Fibroblast of the conjunctiva (primary cell): ENCODE measurements at places on chromosomes 6 and 20.

GRCh38 chr20:4226330-4227084 lies 211.1 kb upstream of the RNF24 start:
- no peak for DNase-seq

DNA sequence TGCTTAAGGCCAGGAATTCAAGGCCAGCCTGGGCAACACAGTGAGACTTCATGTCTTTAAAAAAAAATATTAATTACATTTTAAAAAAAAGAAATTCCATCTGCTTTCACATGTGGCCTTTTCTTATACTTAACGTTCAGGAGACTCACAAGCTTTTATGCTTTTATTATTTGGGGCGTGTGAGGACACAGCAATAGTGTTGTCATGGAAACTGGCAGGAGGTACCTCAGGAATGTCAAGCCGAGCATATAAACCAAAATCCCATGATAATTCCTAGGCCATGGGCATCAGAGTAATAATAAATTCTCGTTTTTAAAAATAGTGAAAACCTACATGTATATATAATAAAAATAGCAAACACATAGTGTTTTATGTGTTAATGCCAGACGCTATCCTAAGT lies 89.8 kb downstream of the IYD start:
- DNase-seq = no peak

GRCh38 chr6:16602035-16602434 lies 159.2 kb downstream of the ATXN1 start:
- DNase-seq = no peak

GRCh38 chr20:16552015-16552414 lies 21.2 kb downstream of the KIF16B start:
- DNase-seq = no peak

DNA sequence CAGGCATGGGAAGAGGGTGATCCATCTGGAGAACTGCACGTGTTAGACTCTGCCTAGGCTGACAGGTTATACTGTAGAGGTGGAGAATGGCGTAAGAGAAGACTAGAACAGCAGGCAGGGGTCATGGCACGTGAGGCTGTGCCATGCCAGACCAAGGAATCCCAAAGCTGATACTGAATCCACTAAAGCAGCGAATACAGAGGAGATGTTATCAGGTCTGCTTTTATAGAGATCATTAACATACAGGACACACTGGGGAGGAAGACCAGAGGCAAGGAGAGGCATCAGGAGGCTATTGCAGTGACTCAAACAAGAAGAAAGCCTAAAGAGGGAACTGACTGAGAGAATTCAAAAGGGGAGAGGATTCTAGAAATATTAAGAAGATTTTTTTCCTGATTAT lies 12.9 kb downstream of the PHACTR1 start:
- DNase-seq = no peak

GRCh38 chr20:62123450-62124118 lies 1.3 kb downstream of the LSM14B start:
- DNase-seq = no peak

DNA sequence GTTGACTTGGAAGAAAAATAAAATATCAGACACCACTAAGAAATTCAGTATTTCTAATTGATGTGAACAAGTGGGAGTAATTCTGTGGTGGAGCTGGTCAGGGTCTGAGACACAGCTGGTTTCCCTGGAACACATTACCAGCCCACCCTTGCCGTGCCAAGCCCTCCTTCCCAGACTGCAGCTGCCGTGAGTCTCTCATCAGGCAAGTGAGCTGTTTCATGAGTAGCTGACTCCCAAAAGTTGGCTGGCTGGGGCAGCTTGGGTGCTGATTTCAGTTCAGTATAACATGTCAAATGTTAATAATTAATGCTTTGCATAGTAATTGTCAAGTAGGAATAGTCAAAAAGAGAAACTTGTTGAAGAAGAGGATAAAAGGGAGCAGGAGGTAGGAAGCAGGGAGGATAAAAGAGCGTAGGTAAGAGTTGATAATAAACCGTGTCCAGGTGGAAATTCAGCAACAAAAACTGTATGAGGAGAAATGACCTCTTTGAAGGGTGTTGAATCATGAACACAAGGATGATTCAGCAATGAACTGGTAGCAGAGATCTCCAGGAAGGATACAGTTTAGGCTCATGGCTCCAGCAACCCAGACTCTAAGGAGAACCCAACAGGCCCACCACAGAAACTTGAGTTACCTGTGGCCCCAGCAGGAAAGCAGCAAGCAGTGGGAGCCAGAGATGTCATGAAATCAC lies 110.9 kb upstream of the SSTR4 start:
- no peak for DNase-seq

DNA sequence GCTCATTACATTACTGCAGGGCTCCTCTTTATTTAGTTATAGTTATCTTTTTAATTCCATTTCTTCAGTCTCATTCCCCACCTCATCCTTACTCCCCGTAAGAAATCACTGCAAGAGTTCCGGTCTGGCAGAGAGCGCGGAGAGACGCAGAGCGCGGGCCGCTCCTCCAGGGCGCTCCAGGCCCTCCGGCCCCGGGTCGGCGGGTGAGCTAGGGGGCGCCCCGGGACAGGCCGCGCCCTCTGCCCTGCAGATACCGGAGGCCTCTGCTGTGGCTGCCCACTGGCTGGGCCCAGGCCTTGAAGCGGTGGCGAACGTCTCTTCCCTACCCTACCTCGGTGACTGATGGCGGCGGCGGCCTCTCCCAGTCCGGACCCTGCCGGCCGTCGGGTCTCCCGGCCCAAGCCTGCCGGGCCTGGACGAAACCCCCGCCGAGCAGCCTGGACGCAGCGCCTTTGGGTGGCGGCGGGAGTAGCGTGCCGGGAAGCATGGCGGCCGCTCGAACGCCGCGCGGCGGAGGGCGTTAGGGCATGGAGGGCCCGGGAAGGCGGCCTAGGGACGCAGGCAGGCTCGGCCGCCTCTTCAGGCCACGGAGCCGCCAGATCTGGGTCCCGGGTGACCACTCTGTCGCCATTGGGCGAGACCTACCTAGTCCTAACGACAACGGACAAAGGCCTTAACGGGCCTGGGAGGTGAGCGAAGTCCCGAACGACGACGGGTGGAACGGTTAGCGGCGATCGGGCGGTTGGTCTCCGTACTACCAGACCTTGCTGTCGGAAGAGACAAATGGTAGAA lies 16.4 kb upstream of the HMGN4 start:
- peak; percentile 63 for DNase-seq
